ENCODE measurements at places on chromosomes 1 and 21. TPM values are rescaled to one million over a fixed set of nuclear protein-coding genes. Genes with fewer than 3 reads are reported as not detected.
A peak's percentile ranks its signal among the peaks of the same experiment; 100 is the strongest.

GRCh38 chr1:169112241-169112640, 5.8 kb downstream of the ATP1B1 start:
- no peaks in the 10 kb centered on the region for H3K27me3 ChIP-seq
- peaks cover 2% of the 10 kb centered on the region for H3K36me3 ChIP-seq
- peaks cover 9% of the 10 kb centered on the region for H3K4me1 ChIP-seq
- no peak overlapping the region for H3K4me3 ChIP-seq
- DNase-seq = no peak

DNA sequence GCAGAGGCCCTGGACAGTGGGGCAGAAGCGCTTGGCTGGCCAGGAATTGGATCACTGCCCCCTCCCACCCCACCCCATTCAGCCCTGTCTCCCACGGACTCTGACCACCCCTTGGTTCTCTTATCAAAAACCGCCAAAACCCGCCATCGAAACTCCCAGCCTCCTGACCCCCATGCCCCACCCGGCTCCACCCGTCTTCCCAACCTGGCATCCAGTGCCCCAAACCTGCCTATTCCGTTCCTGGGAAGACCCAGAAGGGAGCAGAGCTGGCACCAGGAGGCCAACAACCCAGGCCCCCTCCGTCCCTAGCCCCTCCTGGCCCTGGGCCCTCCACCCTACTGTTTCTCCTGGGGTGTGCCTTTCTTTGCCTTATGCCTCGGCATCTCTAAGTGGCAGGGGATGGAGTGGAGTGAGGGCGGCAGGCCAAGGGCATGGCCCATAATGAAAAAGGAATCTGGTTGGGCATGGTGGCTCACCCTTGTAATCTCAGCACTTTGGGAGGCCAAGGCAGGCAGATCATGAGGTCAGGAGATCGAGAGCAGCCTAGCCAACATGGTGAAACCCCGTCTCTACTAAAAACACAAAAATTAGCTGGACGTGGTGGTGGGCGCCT, 16.5 kb upstream of the EPHA2 start:
- no peak overlapping the region for H3K4me3 ChIP-seq
- H3K27me3 ChIP-seq = no peaks in the 10 kb centered on the region
- H3K36me3 ChIP-seq = no peaks in the 10 kb centered on the region
- no peak overlapping the region for H3K27ac ChIP-seq

DNA sequence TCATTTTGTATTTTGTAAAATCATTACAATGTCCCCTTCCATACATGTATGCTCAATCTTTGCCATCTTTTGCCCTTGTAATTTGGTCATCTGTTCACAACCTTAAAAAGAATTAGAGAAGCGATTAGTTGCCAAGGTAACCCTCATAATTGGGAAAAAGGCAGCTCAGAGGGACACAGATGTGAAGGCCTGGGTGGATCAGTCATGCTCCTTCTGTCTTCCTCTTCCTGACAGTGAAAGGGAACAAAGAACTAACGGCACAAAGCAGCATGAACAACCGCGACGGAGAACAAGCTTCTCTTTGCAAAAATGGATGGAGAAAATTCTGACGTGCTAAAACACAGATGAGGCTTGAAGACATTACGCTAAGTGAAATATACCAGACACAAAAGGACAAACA, 78.7 kb upstream of the COG2 start:
- H3K4me1 ChIP-seq = no peaks in the 10 kb centered on the region
- H3K4me3 ChIP-seq = no peak overlapping the region
- H3K27me3 ChIP-seq = no peaks in the 10 kb centered on the region
- H3K36me3 ChIP-seq = no peaks in the 10 kb centered on the region
- DNase-seq = no peak
- H3K27ac ChIP-seq = no peak overlapping the region

GRCh38 chr1:199336745-199337640, 690.5 kb upstream of the NR5A2 start:
- H3K4me1 ChIP-seq = no peaks in the 10 kb centered on the region
- H3K27me3 ChIP-seq = no peaks in the 10 kb centered on the region
- no peaks in the 10 kb centered on the region for H3K36me3 ChIP-seq
- no peak overlapping the region for H3K27ac ChIP-seq
- H3K4me3 ChIP-seq = no peak overlapping the region

GRCh38 chr1:55969322-55969721, 610.0 kb downstream of the PLPP3 start:
- no peaks in the 10 kb centered on the region for H3K4me1 ChIP-seq
- H3K4me3 ChIP-seq = no peak overlapping the region
- no peaks in the 10 kb centered on the region for H3K27me3 ChIP-seq

GRCh38 chr1:149888999-149889289, 10.4 kb upstream of the BOLA1 start:
- H3K4me1 ChIP-seq = no peaks in the 10 kb centered on the region
- no peaks in the 10 kb centered on the region for H3K27me3 ChIP-seq
- no peaks in the 10 kb centered on the region for H3K36me3 ChIP-seq
- H3K27ac ChIP-seq = peak overlapping the region; percentile 99

- DNase-seq = no peak
- H3K4me3 ChIP-seq = no peak overlapping the region
- H3K27me3 ChIP-seq = no peaks in the 10 kb centered on the region
- no peaks in the 10 kb centered on the region for H3K36me3 ChIP-seq
- no peaks in the 10 kb centered on the region for H3K4me1 ChIP-seq
Observed at GRCh38 chr1:240337781-240338180, 246.1 kb downstream of the FMN2 start.

DNA sequence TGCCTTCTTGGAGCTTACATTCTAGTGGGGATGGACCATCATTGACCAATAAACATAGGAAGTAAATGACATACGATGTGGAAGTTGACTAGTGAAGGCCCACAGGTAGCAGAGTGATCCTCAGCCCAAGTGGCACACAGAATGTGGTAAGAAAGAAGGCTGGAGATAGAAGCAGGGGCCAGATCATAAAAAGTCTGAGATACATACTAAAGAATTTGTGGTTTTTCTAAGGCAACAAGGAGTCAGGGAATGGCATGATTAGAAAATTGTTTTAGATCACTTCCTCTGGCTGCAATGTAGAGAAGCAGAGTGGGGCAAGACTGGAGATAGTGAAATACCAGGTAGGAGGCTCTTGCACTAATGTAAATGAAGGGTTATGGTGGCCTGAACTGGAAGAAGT, 154.0 kb downstream of the VPS13D start:
- no peak overlapping the region for H3K4me3 ChIP-seq
- H3K27ac ChIP-seq = no peak overlapping the region
- H3K36me3 ChIP-seq = peaks cover 8% of the 10 kb centered on the region
- H3K27me3 ChIP-seq = no peaks in the 10 kb centered on the region

GRCh38 chr1:58670181-58670580, 29.7 kb downstream of the MYSM1 start:
- no peak overlapping the region for H3K27ac ChIP-seq
- H3K27me3 ChIP-seq = no peaks in the 10 kb centered on the region
- H3K4me1 ChIP-seq = no peaks in the 10 kb centered on the region
- H3K4me3 ChIP-seq = no peak overlapping the region

GRCh38 chr1:244779410-244779809, 56.0 kb upstream of the COX20 start:
- no peaks in the 10 kb centered on the region for H3K4me1 ChIP-seq
- H3K27me3 ChIP-seq = peaks cover 2% of the 10 kb centered on the region
- no peaks in the 10 kb centered on the region for H3K36me3 ChIP-seq
- H3K4me3 ChIP-seq = no peak overlapping the region
- no peak overlapping the region for H3K27ac ChIP-seq

DNA sequence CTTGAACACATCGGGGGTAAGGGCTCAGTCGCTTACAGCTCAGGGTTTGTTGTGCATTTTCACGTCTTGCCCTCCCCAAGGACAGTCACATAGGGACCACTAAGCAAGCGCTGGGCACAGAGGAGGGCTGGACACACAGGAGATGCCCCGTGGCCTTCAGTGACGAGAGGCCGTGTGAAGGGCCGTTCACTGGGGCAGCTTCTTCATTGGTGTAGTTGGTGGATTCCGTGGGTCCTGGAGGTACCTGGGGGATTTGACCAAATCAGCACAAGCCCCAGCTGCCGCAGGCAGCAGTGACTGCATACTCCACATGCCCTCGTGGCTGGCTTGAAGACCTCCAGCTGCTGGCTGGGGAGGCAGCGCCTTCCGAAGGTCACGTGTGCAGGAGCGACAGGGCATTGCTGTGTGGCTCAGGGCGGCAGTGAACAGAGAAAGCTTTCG, 100.8 kb upstream of the C1orf174 start:
- no peak for DNase-seq
- H3K27ac ChIP-seq = no peak overlapping the region
- H3K4me1 ChIP-seq = no peaks in the 10 kb centered on the region
- H3K4me3 ChIP-seq = no peak overlapping the region
- H3K27me3 ChIP-seq = peaks cover 6% of the 10 kb centered on the region

DNA sequence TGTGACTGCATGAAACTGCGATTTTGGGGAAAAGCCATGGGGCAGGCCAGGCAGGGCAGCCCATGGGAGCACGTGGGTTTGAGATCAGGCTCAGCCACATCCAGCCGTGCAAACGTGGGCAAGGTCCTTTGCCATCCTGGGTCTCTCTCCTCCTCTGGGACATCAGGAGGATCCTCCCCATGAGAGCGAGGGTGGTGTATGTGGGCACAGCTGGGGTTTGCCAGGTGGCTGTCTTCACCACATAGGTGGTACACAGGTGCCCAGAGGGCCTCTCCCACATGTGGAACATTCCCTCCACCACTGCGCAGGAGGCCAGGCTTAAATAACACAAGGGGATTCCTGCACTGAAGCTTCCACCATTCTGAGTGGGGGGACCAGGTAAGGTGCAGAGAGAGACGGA, 136.7 kb downstream of the DMRTB1 start:
- no peak overlapping the region for H3K27ac ChIP-seq
- no peak for DNase-seq
- no peaks in the 10 kb centered on the region for H3K36me3 ChIP-seq
- no peak overlapping the region for H3K4me3 ChIP-seq

DNA sequence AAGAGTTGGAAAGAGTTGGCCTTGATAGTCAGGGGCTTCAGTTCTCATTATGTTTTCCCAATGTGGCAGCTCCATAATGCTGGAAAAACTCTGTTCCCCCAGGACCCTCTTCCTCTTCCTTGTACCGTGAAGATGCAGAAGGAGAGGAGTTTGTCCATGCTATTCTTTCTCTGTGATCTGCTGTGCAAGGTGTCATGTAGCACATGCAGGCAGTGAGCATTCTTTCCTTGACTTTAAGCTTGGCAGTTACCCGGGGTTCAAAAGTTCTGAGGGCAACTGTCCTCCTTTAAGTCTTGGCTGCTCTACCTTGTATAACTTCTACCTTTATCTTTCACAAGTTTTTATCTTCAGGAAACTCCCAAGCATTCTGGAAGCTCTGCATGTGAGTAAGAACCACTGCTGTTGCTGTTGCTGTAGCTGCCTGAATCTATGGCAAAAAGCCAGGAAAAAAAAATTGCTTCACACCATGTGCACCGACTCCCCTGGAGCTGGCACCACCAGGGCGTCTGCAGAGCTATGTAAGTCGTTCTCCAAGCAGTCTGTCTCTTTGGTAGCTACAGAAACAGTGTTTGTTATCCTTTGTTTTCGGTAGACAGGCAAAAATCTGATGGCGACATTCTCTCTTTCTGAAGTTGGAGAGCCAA, 42.7 kb upstream of the SLC16A1 start:
- no peak overlapping the region for H3K27ac ChIP-seq
- H3K27me3 ChIP-seq = no peaks in the 10 kb centered on the region
- no peak for DNase-seq

DNA sequence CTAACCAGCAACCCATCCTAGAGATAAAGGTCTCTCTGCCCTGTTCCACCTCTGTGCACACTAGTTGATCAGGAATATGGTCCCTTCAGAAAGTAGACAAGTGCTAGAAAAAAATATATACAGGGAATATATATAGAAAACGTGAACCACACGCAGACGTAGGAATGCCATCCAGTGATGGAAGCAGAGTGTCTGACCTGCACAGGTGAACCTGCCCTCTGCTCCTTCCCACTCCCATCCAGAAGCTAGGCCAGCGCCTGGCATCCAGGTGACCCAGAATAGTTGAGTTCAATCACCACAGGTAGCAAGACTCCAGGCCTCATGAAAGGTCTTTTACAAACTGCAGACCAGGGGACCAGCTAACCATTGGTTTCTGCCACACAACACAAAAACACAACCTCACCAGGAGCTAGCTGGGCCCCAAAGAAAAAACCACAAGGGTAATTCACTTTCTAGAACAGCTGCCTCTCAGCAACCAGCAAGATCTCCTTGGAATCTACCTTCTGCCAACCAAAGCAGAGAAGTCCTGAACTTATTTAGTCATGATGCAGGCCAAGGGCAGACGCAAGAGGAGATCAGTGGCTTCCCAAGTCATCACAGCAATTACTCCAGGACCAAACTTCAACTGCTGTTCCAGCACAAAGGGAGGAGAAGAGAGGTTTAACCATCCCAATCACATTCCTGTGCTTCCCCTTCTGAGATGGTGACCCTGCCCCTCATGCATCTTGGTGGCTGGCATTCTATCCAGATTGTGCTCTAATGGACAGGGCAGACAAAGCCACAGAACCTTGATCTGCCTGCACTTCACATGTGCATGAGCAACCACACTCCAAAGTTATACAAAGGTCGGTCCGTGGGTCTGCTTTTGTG, 53.0 kb downstream of the GPR161 start:
- peak overlapping the region; percentile 40 for H3K27ac ChIP-seq
- H3K27me3 ChIP-seq = no peaks in the 10 kb centered on the region
- H3K4me1 ChIP-seq = no peaks in the 10 kb centered on the region
- no peak overlapping the region for H3K4me3 ChIP-seq

DNA sequence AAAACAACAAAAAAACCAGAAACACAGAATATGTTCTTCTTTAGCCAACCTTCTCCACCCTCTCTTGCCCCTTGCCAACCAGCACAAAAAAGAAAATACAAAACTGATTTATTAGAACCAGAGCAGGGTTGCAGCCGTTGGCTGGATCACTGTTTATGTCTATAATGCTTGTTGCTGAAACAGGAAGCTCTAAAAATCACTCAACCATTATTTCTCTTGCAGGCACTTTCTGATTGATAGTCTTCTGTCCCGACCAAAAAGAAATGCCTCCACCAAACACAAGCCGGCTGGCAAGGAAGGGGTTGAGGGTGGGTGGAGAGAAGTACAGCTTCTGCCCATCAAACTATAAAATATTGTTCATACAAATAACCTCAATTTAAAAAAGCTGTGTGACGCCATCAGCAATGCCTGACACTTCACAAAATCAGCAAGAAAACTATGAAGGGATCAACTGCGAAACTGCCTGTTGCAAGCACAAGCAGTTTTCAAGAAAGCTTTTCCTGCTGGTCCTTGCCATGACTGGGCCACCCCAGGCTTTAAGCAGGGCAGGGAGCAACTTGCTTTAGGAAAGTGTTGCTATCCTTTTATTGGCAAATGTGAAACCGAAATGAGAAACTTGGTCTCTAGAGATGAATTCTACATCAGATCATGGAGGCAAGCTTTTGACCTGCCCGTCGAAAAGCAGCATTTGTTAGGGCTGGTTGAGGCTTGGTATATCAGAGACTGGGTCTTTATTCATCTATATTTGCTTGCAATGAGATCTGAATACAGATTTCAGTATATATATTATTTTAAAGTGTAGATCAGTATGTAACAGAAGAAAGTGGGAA, 174.2 kb downstream of the RUNX1 start:
- no peak overlapping the region for H3K4me3 ChIP-seq
- H3K36me3 ChIP-seq = no peaks in the 10 kb centered on the region
- H3K27me3 ChIP-seq = no peaks in the 10 kb centered on the region
- H3K27ac ChIP-seq = no peak overlapping the region

- no peak overlapping the region for H3K27ac ChIP-seq
- H3K4me3 ChIP-seq = no peak overlapping the region
- peak; percentile 18 for DNase-seq
- no peaks in the 10 kb centered on the region for H3K4me1 ChIP-seq
- no peaks in the 10 kb centered on the region for H3K36me3 ChIP-seq
Observed at GRCh38 chr1:153355445-153356071, 2.1 kb upstream of the S100A9 start.

GRCh38 chr1:113517346-113517745, 127.0 kb downstream of the MAGI3 start:
- no peaks in the 10 kb centered on the region for H3K27me3 ChIP-seq
- no peaks in the 10 kb centered on the region for H3K36me3 ChIP-seq
- DNase-seq = no peak

NUP210L gene
- total RNA-seq = 0.05 TPM

MAP1LC3C gene
- not detected for total RNA-seq

CENPL gene
- total RNA-seq = 5.7 TPM

ADORA1 gene
- 47.3 TPM for total RNA-seq

ZNF436 gene
- 29.5 TPM for total RNA-seq

SLC6A17 gene
- 2.2 TPM for total RNA-seq
